ENCODE measurements at places on chromosomes 11 and 22.

DNA sequence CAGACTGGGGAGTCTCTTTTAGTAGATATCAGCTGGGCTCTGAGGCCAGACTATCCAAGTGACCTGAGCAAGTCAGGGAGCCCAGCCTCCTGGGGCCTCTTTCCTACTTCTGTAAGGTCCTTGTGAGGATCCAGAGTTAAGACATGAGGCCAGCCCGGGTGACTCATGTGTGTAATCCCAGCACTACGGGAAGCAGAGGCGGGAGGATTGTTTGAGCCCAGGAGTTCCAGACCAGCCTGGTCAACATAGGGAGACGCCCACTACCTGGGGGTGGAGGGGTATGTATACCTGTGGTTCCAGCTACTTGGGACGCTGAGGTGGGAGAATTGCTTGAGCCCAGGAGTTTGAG, 36.9 kb upstream of the POLA2 start:
- no peak for DNase-seq

- no peak for DNase-seq
Measured at GRCh38 chr11:47668665-47669064, 26.3 kb upstream of the MTCH2 start.

GRCh38 chr11:61955422-61956135, 5.4 kb downstream of the BEST1 start:
- no peak for DNase-seq

GRCh38 chr11:36628765-36629244, 30.8 kb upstream of the RAG2 start:
- no peak for DNase-seq

- no peak for DNase-seq
Measured at GRCh38 chr11:11909727-11910126, 68.0 kb downstream of the USP47 start.

DNA sequence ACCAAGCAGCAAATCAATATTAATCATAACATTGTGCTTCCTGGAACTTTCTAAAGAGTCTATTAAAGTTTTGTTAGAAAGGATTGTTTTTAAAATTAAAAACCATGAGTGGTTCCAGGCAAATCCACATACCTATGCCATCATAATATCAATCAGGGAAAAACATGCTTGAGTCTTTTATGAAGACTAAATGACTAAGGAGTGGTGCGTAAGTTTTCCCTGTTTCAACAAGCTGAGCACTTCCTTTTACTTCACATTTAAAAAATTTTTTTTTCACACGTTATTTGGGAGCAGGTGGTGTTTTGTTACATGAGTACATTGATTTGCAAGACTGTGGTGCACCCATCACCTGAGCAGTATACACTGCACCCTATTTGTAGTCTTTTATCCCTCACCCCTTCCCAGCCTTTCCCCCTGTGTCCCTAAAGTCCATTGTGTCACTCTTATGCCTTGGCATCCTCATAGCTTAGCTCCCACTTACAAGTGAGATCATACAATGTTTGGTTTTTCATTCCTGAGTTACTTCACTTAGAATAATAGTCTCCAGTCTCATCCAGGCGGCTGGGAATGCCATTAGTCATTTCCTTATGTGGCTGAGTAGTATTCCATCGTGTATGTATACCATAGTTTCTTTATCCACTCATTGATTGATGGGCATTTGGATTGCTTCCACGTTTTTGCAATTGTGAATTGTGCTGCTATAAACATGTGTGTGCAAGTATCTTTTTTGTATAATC, 1190.3 kb upstream of the RAG2 start:
- no peak for DNase-seq

DNA sequence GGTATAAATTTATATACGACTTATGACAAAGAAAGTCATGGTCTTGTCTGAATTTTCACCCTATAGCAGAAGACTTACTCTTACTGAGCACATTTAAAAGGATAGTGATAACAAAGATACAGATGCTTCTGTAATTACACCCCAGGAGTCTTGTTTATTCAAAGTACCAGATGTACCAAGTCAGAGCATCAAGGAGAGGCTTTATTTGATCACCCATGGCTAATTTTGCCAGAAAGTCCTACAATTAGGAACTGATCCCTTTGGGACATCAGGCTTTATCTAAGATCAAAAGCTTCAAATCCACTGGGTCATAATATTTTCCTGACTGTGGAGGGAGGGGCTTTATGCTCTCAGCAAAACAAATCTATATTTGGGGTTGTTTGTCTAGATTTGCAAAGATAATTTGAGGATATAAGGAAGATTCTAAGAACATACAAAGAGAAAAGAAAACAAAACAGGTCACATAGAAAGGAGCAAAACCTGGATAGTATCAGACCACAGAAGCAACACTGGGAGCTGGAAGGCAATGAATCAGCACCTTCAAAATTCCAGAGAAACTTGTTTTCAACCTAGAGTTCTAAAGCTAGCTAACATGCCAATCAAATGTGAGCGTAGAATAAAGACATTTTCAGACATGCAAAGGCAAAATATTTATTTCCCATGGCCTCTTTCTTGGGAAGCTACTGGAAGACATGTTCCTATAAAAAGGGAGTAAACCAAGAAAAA, 124.8 kb upstream of the CSNK2A3 start:
- no peak for DNase-seq

- DNase-seq, result no peak
Measured at GRCh38 chr22:41334951-41335635, 33.8 kb downstream of the ZC3H7B start.

GRCh38 chr11:10551290-10551592, 10.3 kb upstream of the RNF141 start:
- no peak for DNase-seq

DNA sequence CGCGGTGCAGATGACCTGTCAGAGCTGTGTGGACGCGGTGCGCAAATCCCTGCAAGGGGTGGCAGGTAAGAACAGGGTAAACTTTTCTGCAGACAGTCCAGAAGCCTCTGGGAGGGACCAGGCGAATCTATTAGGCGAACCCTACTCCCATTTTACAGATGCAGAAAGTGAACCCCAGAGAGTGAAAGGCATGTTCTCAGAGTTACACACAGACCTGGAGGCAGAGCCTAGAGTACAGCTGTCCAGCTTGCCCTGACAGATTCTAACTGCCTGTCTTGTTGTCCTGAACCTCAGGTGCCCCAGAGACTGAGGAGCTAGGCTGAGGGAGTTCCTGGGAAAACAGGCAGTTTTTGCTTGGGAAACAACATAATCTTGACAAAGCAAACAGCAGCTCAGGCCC, 665 bp downstream of the CCS start:
- DNase-seq, result no peak

GRCh38 chr11:60872961-60873524, 5.7 kb downstream of the ZP1 start:
- DNase-seq, result no peak

- no peak for DNase-seq
Measured at GRCh38 chr11:87484566-87484965, 446.8 kb downstream of the TMEM135 start.

- no peak for DNase-seq
Measured at GRCh38 chr11:34366522-34366921, 8.7 kb upstream of the ABTB2 start.

GRCh38 chr11:10608584-10608983, 40.1 kb upstream of the LYVE1 start:
- no peak for DNase-seq

GRCh38 chr22:22425783-22426624, 82.5 kb downstream of the ZNF280B start:
- no peak for DNase-seq

DNA sequence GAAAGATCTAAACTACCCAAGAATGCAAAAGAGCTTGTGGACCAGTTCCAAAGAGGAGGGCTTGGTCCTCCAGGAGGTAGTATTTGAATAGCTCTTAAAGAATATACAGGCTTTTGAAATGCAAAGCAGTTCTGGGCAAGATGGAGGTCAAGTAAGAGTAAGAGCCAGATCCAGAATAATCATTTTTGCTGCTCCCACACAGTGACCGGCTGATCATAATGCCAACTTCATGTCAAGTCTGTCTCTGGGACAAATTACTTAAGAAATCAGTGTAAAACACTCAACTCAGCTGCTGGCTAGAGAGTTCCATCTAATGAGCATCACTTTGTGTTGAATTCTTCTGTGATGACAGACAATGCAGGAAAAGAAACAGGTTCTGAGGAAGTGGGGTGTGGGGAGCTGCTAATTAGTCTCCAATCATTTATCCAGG, 250.9 kb upstream of the NARS2 start:
- DNase-seq, result no peak

DNA sequence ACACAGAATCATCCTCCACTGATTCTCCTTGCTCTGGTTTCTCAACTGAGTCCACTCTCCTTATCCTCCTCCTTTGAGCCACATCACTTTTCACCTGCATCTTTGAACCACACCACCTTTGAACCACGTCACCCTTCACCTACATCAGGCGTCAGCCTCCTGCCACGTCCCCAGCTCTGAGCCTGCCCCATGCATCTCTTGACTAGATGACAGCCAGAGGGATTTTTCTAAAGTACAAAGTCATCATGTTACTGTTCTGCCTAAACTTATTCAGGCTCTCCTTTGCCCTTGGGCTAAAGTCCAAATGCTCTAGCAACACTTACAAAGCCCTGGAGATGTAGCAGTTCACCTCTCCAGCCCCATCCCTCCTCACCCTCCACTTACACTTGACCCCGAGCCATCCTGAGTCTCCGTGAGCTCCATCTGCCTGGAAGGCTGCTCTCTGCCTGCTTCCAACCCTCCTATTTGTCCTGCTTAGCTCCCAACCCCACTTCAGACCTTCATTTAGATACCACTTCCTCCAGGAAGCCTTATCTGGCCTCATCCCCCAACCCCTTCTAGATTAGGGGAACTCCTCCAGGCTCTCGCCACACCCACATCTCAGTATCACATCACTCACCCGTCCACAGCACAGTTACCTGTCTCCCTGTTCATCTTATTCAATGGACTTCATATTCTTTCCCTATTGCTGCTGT, 3.7 kb upstream of the MS4A10 start:
- DNase-seq, result no peak

DNA sequence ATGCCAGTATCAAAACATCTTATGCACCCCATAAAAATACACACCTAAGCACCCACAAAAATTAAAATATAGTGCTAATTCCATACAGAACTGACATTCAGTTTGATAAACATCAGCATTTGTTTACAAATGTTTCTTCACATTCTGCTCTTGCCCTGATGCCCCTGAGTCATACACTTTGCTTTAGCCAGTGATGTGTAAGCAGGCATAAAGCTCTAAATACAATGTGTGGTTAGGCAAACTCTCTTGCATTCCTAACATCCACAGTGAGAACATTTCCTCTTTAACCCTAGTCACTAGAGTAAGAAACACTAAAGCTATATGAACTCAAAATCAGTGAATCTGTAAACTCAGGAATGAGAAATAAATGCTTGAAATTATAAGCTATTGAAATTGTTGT, 1060.7 kb downstream of the FAM181B start:
- no peak for DNase-seq
